ENCODE measurements at places on chromosomes 11 and 22.

DNA sequence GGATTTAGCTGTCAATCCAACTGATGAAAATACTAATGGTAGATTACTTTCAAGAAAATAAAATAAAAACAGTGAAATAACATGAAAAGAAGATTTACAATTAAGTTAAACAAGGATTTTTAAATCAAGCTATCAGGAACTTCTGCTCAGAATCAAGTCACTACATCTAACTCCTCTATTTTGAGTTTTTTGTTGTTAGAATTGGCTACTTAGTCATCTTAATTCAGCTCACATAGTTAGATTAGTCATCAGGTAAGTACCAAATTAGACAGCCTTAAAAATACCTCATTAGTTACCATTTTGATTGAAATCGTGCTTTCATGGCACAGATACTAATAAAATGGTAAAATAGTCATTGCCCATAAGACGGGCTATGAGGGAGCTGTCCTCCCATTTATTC is 35.8 kb downstream of the BTG4 start:
- no peak for DNase-seq

- DNase-seq = no peak
Observed at GRCh38 chr11:63590024-63590788, 24.0 kb downstream of the PLAAT3 start.

DNA sequence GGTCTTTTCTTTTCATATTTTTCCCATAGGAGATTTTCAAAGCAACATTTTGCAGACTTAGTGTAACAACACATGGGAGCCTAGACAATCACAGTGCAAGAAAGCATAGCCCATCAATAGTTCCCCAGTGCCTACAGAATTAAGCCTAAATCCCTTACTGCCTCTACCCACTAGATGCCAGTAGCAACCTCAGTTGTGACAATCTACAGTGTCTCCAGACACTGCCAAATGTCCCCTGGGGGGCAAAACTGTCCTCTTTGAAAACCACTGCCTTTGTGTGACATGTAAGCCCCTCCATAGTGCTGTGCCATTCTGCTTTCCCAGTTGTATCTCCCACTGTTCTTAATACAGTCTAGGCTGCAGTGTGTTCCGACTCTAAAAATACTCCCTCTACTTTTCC is 1329.0 kb downstream of the LRRC4C start:
- DNase-seq = no peak

- no peak for DNase-seq
Observed at GRCh38 chr11:33706546-33706945, 5.9 kb upstream of the C11orf91 start.

GRCh38 chr22:30273711-30274436 is 7.2 kb upstream of the OSM start:
- no peak for DNase-seq

- DNase-seq = no peak
Observed at GRCh38 chr11:95796501-95796900, 6.2 kb downstream of the CEP57 start.

- DNase-seq = no peak
Observed at GRCh38 chr11:74465291-74465708, 2.0 kb downstream of the KCNE3 start.

DNA sequence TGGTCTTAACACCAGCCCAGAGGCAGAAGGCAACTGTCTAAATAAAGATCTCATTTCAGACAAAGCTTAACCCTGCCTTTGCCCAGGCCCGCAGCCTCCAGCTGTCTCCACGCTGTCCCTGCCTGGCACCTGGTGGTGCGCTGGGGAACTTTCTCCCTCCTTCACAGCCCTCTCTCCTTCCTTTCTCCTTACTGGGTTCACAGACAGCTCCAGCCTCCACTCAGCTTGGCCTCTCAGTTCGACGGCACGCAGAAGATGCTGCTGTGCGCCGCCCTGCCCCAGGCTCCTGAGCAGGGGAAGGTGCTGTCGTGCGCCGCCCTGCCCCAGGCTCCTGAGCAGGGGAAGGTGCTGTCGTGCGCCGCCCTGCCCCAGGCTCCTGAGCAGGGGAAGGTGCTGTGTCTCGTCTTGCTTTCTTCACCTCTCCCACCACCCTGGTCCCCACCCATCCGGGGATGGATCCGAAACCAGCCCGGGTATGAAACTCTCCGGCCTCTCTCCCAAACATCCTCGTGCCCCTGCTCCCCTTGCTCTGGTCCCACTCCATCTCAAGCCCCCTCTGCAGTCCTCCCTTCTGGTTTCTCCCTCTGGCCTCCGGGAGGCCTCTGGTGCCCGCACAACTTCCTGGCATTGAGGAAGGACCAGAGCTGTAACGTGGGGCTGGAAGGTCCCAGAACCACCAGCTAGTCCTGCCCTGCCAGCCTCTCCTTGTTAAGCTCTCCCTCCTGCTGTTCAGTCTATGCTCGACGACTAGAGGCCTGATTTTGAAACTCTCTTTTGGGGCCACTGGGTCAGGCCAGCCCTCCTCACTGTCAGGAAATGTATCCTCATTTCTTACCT is 22.9 kb upstream of the JAM3 start:
- DNase-seq = no peak

DNA sequence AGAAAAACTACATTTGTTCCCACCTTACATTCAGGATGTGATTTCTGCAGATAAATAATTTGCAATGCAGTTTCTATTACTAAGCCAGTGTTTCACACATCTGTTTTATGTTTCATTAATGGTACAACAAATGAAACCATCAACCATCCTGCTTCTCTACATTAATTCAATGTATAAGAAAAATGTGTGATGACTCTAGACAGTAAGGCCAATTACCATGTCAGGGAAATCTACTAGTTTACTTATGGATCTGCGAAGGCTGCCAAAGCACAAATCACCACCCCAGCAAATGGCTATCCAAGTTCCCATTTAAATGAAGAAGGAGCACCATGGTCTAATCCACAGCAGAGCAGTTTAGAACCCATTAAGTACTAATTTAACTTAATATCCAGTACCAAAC is 50.1 kb upstream of the NCAM1 start:
- DNase-seq = no peak

DNA sequence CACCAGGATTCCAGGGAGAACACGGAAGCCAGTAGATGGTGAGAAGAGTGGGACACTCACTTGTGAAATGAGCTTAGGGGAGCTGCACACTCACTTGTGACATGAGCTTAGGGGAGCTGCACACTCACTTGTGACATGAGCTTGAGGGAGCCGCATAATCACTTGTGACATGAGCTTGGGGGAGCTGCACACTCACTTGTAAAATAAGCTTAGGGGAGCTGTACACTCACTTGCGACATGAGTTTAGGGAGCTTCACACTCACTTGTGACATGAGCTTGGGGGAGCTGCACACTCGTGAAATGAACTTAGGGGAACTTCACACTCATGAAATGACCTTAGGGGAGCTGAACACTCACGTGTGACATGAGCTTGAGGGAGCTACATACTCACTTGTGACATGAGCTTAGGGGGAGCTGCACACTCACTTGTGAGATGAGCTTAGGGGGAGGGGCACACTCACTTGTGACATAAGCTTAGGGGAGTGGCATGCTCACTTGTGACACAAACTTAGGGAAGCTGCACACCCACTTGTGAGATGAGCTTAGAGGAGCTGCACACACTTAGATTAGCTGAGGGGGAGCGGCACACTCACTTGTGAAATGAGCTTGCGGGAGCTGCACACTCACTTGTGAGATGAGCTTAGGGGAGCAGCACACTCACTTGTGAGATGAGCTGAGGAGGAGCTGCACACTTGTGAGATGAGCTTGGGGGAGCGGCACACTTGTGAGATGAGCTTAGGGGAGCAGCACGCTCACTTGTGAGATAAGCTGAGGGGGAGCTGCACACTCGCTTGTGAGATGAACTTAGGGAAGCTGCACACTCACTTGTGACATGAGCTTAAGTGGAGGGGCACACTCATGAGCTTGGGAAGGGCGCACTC is 59.0 kb downstream of the NCAPD3 start:
- DNase-seq = no peak

DNA sequence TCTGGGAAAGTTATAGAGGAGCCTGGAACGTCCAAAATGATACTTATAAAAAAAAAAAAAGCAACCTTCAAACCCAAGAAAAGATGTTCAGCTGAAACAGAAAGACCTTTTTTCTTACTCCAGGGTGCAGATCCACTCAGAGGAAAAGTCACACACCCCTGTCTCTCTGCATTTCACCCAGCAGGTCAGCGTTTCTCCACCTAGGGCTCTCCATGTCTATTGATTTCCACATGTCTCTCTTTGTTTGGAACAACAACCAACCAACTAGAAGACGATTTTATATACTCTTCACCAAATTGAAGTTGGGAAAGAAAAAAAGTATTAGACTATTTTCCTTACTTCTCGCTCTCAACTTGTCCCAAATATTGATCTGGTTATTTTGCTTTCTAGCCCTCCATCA is 42.2 kb upstream of the BLID start:
- DNase-seq = no peak

DNA sequence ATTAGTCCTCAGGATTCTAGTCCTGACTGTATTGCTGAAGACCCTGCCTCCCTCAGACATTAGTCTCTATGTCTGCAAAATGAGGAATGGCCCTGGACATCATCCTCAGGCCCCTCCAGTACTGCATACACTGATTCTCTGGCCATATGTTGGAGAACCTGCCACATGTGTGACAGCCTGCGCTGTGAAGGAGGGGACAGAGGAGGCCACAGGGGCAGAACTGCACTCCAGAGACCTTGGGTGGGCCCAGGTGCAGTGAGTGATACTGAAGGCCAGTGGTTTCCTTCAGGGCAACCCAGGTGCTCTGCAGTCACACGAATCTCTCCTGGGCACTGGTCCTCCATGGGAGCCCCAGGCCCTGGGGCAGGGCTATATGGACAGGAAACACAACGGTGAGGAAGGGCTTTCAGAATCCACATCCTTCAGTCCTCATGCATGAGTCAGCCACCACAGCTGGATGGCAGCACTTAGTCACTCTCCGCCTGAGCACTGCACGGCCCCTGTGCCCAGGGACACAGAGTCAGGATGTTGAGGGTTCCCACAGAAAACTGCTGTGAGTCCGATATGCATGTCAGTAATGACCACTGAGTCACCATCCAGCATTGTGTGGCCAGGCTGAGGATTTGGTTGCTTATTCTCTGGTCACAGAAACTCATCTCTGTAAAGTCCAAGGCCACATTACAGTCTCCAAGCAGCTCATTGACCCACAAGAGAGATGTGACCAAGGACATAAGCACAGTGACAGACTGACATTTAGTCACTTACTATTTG is 39.7 kb downstream of the ME3 start:
- DNase-seq = no peak

GRCh38 chr11:121465709-121466062 is 12.9 kb upstream of the SORL1-AS1 start:
- no peak for DNase-seq

DNA sequence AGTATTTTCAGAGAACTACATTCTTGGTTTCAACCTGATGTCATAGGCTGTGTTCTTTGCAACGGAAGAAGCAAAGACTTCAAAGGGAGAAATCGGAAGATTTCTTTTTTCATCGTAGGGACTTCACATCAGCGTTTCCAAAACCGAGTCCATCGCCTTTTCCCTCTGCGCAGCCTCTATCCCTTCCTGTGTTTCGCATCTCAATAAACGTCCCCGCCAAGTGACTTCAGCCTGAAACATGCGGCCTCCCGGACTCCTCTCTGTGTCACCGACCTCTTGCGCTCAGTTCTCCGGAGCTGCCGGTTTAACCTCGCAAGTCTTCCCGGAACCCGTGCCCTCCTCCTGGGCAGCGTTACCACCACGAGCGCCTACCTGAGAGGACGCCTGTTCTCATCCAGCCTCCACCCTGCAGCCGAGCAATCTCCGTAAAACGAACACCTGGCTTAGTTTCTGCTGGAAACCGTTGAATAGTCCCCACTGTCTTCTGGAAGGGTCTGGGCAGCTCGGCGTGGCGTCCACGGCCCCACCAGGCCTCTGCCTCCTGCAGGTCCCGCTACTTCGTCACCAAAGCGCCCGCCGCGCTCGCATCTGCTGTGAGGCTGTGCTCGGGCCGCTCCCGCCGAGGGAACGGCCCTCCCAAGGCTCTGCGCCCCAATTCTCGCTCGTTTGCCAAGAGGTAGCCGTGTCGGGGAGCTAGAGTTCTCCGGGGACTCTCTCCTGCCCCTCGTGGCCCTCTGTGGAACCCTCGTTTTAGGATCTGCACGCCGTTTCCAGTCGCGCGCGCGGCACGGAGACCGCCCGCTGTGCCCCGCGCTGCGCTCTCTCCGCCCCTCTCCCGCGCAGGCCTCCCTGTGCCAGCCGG is at the start of gene GLB1L3:
GLB1L3 (plus strand) TSS at position 846 of the 862 bp plus-strand sequence. CDS start 362 bp downstream, outside the sequence.
- DNase-seq = peak; percentile 60

DNA sequence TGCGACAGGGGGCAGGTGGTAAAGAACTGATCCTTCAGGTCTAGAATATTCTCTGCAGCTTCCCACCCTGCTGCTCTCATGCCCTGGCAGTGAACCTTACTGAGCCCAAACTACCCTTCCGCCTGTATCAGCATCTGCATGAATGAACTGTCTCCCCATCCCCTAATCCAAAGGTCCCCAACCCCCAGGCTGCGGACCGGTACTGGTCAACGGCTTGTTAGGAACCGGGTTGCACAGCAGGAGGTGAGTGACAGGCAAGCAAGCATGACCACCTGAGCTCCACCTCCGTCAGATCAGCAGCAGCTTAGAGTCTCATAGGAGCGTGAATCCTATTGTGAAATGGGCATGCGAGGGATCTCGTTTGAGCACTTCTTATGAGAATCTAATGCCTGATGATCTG is 58.2 kb upstream of the LMO1 start:
- no peak for DNase-seq

All from stimulated activated CD8-positive, alpha-beta memory T cell treated with anti-CD3 and anti-CD28 coated beads, Interleukin-7, amount 100 ng/mL, for 1 hour (primary cell).